ENCODE measurements at places on chromosomes 2 and 18.

DNA sequence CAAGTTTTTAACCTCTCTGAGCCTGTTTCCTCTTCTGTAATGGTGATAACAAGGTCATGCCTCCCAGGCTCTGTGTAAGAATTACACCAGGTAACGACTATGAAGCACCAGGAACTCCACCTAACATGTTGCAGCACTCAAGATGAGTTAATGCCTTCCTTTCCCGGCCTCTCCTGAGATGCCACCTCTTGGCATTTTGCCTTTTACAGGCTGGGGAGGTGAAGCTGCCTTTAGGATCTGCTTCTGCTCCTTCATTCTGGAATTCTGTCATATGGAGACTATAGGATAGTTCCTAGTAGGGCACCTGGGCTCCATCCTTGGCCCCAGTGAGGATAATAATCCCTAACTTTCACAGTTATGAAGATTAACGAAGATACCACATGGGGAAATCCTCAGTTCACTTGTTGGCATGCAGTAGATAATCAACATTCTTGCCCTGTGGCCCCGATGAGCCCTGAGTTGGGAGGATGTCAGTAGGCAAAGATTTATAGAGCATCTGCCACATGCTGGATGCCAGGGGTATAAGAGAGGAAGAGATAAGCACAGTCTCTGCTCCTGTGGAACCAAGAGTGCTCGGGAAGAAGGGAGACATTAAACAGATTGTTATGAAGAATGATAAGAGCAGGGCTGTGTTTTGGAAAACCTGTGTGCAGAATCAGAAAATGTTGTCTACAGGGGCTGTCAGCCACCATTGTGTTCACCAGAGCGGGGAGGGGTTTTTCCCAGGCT, 43.9 kb upstream of the KCNF1 start:
- DNase-seq: no peak

DNA sequence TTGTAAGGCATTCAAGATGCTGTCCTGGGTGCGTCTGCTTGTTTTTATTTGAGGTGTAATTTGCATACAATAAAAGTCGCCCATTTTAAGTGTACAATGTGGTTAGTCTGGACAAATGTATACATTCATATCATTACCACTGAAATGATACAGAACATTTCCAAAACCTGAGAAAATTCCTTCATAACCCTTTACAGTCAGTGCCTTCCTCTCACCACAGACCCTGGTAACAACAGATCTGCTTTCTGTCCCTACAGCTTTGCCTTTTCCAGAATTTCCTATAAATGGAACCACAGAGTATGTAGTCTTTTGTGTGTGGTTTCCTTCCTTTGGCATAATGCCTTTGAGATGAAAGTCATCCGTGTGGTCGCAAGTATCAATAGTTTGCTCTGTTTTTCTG, 45.8 kb upstream of the NFU1 start:
- DNase-seq: peak; percentile 5

GRCh38 chr18:37392648-37393047, 172.9 kb downstream of the CELF4 start:
- DNase-seq: no peak

- DNase-seq: no peak
Observed at GRCh38 chr2:118975133-118975532, 33.1 kb downstream of the MARCO start.

DNA sequence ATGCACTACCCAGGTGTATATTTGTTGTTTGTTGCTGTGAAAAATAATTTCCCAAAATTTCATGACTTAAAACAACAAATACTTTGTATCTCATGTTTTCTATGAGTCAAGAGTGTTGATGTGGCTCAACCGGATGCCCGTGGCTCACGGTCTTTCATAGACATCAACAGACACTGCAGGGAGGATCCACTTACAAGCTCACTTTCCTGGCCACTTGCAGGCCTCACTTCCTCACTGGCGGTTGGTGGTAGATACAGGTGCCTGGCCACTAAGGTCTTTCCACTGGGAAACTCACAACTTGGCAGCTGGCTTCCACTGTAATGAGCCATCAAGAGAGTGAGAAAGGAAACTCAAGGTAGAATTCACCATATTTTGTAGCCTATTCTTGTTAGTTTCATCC, 662.9 kb downstream of the IRS1 start:
- DNase-seq: no peak

DNA sequence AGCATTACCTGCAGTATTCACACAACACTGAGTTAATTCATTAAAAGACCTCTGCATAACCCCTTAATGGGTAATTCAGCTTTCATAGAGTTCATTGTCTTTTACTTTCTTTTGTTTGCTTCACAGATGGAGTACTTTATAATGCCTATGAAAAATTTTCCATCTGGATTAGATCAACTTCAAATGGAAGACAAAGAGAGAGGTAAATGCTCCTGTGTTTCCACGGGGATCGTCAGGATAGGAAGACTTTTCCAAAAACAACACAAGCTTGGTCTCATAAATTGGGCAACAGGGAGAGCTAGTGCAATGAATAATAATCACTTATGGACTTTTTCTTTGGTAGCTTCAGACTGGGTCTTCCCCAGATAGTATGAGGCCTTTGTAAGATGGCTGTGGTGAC, 100.7 kb downstream of the ICOS start:
- DNase-seq: no peak

Measured in fibroblast of skin of right quadriceps (primary cell).